Right renal pelvis (tissue), 4 donors: ENCODE measurements at places on chromosomes 3 and 15. TPM values are rescaled to one million over a fixed set of nuclear protein-coding genes. Genes with fewer than 3 reads are reported as not detected.

DNA sequence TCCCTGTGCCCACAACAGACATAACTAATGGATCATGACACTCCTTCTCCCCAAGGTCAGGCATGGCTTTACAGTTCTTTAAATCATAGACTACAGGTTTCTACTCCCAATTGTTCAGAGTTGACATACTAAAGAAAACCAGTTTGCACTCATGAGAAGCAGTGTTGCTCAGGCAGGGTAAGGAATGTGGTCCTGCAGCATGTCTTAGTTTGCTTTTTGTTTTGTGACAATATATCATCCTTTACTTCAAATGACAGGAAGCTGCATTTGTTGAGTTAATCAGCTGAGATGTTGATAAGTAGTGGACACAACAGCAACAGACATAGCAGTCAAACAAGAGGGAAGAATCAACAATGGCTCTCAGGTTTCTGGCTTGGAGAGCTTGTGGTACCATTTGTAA is 267.5 kb downstream of the SLCO3A1 start:
- no peak for DNase-seq

DNA sequence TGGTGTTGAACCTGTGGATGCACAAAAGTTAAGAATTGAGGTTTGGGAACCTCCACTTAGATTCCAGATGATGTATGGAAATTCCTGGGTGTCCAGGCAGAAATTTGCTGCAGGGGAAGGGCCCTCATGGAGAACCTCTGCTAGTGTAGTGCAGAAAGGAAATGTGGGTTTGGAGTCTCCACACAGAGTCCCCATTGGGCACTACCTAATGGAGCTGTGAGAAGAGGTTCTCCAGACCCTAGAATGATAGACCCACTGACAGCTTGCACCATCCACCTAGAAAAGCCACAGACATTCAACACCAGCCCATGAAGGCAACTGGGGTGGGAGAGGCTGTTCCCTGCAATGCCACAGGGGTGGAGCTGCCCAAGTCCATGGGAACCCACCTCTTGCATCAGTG is 1032.8 kb upstream of the EPHA6 start:
- DNase-seq, result no peak

DNA sequence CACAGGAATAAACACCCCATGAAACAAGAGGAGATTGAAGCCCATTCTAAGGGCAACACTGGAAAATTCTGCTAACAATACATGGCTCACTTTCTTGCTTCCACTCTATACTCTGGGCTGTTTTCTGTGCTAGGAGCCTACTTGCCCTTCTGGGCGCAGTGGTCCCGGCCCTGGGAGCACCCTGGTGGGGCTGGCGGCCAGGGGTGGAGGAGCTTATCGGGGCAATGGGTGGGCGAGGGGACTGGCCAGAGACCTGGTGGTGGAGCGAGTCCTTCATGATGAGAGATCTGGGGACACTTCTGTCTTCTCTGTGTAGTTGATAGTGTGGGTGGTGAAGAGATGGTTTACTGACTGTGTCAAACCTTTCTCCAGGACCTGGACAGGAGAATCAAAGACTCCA is 1128.5 kb downstream of the TBL1XR1 start:
- no peak for DNase-seq

DNA sequence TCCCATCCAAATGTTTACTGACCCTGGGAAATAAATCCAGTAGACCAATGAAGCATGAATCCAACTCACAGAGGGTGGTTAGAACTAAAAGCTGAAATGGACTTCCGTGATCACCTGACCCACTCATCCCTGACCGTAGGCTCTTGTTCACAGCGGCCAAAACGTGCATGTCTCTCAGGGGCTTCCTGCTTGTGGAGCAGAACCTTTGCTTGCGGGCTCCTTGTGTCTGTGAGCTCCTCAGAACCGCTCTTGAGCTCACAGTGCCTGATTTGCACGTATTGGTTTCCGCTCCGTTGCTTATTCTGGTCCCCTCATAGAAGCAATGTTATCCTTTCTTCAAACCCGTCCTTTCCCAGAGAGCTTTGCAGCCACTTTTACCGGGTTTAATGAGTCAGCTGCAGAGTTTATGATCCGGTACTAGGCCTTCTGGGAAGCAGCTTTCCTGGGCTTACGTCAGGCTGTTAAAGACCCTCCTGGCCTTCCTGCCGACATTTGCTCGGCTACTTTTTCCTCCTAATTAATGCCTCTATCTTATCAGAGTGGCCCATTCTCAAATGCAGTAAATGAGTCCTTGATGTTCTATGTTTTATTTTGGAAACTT is 35.4 kb downstream of the LIPC start:
- DNase-seq, result peak; percentile 88

- DNase-seq, result no peak
These were observed 531 bp downstream of the LZTFL1 start for GRCh38 chr3:45841420-45841756.

GRCh38 chr3:20760981-20761380 is 575.0 kb upstream of the SGO1 start:
- DNase-seq, result no peak

DNA sequence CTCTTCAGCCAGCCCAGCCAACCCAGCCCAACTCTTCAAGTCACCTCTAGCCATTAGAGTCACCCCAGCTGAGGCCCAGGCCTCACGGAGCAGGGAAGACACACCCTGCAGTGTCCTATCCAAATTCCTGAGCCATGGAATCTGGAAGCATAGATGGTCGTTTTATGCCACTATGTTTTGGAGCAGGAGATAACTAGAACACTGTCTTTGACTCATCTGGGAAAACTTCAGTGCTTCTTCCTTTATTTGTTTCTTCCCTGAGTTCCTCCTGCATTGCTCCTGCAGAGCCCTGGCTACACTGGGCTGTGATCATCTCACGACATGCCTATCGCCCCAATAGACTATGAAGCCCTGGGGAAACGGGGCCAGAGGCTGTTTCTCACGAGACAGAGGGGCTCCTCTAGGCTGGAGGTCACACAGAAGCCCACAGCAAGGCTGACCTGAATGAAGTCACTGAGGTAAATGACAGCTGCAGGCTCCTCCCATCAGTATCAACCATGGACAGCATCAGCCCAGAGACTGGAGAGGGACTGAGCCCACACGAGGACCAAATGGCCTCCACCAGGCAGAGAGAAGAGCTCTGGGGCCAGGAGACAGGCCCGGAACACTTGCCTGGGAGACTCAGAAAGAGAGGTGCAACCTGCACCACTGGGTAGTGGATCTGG is 22.7 kb downstream of the CRABP1 start:
- no peak for DNase-seq

- DNase-seq, result no peak
These were observed 1.3 kb downstream of the ADAMTSL3 start for GRCh38 chr15:83655237-83655616.

DNA sequence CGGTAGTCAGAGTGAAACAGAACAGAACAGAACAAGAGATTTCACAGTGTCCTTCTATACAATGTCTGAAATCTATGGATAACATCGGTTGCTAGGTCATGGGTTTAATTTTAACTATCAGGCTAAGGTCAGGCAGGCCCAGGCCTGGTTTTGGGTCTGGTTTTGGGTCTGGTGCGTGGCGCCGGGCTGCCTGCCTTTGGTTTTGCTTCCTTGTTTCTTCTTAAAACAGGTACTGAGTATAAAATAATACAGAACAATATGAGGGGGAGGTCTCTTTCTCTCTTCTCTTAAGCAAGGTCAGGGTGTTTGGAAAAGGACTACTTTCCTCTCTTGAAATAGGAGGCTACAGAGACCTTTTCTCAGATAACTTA is 1.4 kb downstream of the AEN start:
- DNase-seq, result no peak

DNA sequence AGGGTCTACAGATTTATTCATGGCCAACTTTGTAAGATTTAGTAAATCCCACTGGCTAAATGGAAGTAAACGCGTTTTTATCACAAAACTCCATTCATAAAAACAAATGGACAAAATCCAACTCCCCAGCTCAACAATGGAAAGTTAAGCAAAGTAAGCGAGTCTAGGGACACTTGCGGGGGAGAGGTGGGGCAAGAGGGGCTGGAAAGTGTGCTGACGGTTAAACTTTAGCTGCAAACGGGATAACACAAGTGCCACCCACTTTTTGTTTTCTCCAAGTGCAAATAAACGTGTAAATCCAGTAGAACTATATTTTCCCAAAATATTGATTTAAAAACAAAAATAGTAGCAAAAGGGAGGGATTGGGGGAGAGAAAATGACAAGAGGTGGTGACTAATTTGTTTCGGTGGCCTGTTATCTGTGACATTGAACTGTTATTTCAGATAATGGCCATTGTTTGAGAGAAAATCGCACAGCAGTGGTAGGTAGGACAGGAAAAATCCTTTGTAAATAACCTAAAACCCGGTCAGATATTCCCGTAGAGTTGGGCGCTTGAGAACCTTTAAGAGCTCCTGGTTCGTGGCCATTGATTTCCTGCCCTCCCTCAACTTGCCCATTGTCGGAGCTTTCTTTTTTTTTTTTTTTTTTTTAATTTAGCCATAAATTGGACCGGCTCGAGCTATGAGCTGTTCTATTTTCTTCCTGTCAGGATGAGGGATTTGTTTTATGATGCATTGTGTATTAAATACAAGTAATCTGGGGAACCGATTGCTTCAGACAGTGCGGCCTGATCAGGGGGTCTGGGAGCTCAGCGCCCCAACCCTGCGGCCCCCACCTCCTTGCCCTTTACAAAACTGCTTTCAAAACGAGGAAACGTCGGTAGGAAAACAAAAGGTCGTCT is 514.8 kb downstream of the MECOM start:
- no peak for DNase-seq

GRCh38 chr3:172782235-172782634 is 31.7 kb downstream of the ECT2 start:
- DNase-seq, result no peak

GRCh38 chr3:40167958-40168357 is 141.5 kb upstream of the EIF1B start:
- no peak for DNase-seq

DNA sequence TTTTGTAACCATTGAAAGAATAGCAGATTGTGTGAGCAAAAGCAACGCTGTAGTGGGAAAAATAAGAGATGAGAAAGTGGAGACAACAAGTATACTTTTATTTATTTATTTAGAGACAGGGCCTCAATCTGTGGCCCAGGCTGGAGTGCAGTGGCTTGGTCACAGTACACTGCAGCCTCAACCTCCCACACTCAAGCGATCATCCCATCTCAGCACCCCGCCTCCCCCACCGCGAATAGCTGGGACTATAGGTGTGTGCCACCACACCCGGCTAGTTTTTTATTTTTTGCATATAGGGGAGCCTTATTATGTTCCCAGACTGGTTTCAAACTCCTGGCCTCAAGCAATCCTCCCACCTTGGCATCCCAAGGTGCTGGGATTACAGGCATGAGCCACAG is 1.6 kb upstream of the GLCE start:
- DNase-seq, result no peak

DNA sequence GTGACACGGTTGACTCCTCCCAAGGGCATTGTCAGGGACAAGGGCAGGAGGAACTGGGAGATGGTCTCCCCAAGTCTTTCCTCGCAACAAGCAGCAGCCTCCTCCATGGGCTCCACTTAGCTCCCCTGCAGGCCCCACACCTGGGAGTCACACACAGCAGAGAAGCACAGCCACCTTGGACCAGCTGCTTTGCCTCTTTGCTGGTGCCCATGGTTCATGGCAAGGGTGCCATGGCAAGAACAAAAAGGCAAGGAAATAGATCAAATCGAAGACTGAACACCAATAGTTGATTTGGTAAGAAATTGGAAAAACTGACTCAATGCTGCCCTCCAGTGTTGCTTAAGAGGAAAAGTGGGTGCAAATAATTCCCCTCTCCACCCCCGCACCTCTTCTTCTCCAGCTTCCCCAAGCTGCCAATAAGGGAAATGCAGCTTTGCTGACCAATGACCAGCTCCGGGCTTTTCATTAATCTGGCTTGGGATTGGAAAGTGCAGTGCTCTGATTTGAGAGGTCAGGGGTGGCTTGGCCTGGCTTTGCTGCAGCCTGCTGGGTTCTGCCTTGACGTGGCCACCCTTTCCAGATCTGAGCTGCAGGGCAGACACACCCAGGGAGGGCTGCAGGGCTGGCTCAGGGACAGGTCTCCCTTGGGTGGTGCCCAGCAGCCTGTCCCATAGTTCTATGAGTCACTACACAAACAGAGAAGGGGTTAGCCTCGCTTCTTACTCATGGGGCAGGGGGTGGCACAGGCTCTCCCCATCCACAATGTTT is 162.0 kb downstream of the KLF13 start:
- DNase-seq, result peak; percentile 56

DNA sequence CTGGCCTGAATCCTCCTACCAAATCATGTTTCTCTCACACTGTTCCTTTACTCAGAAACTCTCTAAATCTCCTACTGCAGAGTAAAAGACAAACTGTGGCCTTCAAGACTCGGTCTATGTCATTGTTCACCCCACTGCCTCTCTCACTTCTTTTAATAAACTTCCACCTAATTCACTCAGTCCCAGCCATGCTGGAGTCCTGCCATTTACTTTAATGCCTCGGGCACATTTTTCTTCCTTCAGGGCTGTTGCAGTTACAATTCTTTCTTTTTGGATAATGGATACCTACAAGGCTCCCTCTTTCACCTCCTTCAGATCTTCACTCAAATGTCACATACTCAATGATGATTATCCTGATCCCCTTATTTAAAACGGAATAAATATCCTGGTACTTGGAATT is 955.6 kb downstream of the ROBO1 start:
- DNase-seq, result no peak

GRCh38 chr3:108662142-108662738 is 72.7 kb downstream of the DZIP3 start:
- DNase-seq, result peak; percentile 53

DNA sequence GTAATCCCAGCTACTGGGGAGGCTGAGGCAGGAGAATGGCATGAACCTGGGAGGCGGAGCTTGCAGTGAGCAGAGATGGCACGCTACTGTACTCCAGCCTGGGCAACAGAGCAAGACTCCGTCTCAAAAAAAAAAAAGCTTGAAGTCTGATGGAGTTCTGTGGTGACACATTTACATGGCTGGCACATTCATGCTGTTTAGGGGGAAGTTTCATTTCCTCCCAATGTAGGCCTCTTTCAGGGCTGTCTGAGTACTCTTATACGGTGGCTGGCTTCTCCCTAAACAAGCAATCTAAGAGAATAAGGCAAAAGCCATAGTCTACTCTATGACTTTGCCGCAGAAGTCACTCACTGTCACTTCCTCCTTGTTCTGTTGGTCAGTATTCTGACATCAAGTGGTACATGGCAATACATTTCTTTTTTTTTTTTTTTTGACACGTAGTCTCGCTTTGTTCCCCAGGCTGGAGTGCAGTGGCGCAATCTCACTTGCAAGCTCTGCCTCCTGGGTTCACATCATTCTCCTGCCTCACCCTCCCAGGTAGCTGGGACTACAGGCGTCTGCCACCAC is 41.2 kb downstream of the OIP5 start:
- DNase-seq, result no peak

DNA sequence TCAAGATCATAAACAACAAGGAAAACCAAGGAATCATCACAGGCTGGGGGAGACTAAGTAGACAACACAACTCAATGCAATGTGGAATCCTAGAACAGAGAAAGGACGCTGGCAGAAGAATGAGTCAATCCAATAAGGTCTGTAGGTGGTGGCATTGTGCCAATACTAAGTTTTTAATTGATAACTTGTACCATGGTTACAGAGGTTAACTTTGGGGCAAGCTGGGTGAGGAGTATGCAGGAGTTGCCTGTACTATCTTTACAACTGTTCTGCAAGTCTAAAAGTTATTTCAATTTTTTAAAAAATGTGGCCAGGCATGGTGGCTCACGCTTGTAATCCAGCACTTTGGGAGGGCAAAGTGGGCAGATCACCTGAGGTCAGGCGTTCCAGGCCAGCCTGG is 46.2 kb downstream of the RORA start:
- DNase-seq, result no peak

- no peak for DNase-seq
These were observed 27.8 kb upstream of the PIK3CB start for GRCh38 chr3:138862531-138862923.

COLQ gene
- polyA plus RNA-seq, result 6.3 TPM

ZNF385D gene
- 12.6 TPM for polyA plus RNA-seq

STRA6 gene
- polyA plus RNA-seq, result 25.6 TPM

LTK gene
- 1.7 TPM for polyA plus RNA-seq

PP2D1 gene
- 0.28 TPM for polyA plus RNA-seq
